ENCODE measurements at places on chromosomes 5 and 9.

DNA sequence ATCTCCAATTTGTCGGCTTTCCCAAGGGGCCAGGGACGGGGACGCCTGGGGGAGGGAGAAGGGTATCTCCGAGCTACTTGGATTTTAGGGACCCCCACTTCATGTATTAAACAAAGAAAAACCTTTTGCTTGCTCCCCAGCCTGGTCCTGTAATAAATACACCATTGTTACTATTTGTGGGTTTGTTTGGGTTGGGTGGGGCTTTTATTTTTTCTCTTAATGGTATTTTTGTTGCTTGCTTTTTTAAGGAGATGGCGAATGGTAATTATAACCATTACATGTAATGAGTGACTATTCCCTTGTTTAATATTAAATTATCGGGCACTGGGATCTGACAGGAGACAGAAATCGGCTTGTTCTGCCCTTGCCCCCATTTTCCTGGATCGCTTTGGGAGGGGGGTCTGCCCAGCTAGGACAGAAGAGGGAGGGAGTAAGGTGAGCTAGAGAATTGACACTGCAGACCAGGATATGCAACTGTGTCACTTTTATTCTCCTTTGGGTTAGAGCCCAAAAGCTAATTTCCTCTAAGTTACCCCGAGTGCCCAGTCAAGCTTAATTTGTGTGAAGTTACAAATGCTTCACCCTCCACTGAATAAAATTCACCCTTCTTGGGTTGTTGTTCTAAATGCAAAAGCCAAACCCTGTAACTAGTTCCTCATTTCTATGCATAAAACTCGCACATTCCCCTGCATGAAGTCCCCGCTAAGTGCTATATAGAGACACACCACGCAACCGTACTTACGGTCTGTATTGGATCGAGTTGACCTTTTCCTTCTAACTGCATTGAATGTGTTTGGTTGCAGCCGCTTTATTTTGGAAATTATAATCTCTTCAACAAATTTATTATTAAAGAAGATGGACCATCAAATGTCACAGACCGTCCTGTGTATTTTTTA, 1.6 kb upstream of the ZNF608 start:
- DNase-seq: no peak

DNA sequence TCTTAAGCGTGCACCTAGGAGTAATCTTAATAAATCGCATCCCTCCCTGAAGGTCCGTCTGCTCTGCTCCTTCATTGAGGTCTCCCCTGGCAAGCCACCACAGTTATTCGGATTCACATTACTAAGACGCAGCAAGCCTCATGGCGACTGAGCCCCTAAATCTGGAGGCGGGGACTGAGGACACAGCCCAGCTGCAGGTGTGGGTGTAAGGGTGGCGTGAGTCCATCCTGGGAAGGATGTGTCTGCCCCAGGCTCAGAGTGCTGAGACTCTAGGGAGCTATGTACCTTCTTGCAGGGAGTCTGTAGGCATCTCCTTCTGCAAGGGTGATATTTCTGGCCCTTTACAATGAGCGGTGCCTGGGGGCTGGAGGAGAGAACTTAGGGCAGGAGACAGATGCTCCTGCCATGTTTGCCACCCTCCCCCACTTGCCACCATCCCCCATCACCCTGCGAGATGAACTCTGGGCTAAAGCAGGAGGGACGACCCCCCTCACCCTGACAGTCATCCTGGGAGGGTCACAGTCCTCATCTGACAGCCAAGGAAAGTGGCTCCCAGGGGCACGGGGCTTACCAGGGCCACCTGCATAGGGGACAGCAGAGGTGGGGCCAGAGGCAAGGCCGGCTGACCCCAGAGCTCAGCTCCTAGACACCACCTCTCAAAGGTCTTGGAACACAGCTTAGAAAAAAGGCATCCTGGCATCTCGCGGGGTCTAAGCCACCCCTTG, 76.4 kb upstream of the FCN1 start:
- no peak for DNase-seq

- peak; percentile 38 for DNase-seq
These were observed 8.8 kb upstream of the TRAF1 start for GRCh38 chr9:120935383-120935857.

DNA sequence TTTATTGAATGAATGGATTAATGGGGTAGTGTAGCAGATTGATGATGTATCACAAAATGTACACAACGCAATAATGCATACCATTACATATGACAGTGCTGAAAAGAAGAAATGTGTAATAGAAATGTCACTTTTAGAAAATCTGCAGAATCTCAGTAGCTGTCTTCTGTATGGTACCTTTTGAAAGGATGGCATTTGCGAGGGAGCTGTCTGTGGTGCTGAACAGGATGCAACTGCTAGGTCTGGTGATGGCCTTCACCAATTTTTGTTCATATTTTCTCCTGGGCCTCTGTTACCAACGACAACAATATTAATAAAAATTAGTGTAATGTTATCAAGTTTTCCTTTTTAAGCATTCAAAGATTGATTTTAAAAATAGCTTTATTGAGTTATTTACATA, 36.2 kb upstream of the OTULIN start:
- peak; percentile 49 for DNase-seq

DNA sequence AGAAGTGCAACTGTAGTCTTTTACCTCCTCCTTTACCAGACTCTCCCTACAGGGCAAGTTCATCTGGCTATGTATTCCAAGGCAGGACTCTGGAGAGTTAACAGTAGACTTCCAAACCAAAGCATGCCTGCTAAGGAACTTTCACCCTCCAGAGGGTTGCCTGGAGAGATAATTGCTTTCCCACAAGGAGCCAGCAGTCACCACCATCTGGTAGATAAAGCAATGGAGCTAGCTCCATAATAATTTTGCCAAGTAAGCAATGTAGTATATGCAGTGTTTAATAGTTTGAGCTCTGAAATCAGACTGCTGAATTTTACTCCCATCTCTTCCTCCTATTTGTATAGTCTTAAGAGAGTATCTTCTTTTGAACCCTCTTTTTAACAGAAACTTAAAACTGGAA, 566.8 kb upstream of the PTGER4 start:
- no peak for DNase-seq

- no peak for DNase-seq
These were observed 1175.5 kb downstream of the DTWD2 start for GRCh38 chr5:117812861-117813260.

- peak; percentile 73 for DNase-seq
These were observed 49.5 kb upstream of the CD180 start for GRCh38 chr5:67246108-67246507.

DNA sequence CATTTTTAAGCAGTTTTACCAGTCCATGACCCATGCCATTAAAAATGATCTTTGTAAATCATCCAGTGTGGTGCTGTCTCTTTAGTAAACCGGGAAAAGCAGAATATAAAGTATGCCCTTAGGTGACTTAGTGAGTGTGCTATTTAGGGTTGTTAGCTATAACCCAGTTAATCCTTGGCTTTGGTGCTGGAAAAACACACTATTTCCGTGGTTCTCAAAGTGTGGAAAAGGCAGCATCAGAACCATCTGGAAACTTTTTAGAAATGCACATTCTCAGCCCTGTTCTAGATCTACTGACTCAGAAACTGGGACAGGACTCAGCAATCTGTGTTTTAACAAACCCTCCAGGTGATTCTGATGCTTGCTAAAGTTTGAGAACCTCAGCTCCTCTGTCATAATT, 123.6 kb upstream of the ZNF608 start:
- DNase-seq: no peak

GRCh38 chr9:80789831-80790230, 899.5 kb downstream of the TLE1 start:
- DNase-seq: no peak

DNA sequence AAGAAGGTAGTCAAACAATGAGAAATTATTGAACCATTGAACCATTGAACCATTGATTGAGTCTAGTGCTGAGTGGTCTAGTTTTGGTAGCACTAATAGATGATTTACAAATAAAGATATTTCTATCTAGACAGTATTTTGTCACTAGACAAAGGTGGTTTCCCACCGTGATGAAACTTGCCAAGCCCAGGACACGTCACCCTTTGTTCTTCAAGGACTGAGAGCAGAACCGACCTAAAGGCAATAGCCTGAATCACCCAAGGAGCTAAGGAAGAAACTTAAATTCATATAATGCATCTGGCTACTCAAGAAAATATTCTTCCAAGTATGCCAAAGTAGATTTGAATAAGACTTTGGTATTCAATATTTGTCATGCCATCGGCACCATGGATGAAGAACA, 103.3 kb downstream of the ESM1 start:
- DNase-seq: no peak

GRCh38 chr5:21398511-21398910, 1410.5 kb upstream of the CDH18 start:
- no peak for DNase-seq

DNA sequence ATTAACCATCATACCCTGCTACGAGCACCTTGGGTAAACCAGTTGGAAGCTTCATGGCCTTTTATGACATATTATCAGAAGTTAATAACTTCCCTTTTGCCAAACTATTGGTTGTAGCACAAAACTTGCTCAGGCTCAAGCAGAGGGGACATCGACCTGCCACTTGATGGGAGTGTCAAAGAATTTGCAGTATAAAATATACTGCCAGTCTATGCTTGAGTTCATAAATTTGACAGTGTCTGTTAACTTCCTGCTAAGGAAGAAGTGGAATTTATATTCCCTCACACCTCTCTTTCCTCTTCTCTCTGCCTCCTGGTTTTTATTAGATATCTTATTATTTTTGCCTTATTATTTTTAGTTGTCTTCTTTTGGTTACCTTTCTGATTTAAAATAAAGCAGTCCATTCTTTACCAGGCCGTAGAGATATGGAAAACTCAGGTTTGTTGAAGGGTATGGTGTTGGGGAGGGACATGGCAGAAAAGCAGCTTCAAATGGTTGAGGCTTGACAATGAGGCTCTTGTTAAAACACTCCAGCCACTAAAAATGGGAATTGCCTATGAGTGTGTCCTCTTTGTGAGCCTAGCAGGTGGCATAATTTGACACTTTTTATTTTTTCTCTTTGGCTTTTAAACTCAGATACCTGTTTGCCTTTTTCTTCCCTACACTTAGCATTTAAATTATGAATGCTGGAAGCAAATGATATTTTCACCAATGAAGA, 298.0 kb downstream of the DOCK8 start:
- no peak for DNase-seq

DNA sequence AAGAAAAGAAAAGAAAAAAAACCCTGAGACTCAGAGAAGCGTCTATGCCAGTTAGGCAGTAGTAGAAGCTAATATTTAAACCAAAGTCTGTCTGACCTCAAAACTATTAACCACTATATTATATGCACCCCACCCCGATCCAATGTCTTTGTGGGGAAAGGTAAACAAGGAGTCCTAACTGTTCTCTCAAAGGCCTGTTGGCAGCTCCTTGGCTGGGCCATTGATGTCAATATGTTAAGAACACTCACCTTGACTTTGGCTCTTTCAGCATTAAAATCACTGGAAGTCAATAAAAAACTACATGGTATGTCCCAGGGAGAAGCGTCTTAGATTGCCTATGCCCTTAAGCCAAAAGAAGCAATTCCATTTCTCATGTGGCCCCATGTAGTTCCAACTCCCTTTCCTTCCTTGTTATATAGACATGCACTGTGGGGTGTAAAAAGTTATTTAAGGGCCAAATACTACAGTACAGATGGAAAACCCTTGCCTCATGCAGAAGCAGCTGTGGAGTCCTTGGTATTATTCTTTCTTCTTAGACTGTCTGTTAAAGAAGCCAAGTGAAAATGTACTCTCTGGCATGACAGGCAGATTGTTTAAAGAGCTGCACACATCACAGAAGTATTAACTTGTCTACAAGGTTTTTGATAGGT, 308.6 kb upstream of the RPS23 start:
- DNase-seq: no peak

GRCh38 chr5:144237851-144238250, 67.2 kb downstream of the KCTD16 start:
- DNase-seq: no peak

DNA sequence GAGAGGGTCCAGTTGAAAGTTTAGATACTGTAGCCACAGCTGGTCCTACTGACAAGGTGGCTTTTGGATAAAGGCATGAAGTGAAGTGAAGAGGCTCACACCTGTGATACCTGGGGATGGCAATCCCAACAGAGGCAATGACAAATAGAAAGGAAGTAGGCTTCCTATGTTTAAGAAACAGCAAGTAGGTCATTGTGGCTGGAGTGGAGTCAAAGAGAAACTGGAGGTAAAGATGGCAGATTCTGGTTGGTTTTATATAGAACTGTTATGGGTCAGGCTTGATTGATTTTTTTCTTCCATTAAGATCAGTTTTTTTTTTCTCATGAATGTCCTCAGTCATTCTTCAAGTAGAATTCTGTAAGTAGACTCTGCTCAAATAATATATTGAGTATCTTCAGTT, 79.5 kb downstream of the ANXA1 start:
- DNase-seq: no peak

DNA sequence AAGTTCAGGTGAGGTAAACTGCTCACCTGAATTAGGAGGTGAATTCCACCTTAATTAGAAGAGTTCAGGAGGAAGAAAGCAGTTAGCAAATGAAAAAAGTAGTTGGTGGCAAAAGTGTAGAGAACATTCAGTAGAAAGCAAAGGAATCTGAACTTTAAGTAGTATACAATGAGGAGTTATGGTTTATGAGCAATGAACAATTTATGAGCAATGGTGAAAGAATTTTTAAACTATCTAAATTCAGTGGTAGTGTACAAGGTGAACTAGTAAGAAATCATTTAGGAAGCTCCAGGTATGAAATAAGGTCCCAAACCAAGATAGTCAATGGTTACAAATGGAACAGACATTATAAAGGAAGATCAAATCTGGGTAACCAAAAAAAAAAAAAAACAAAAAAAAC, 3.1 kb downstream of the CETN3 start:
- no peak for DNase-seq

DNA sequence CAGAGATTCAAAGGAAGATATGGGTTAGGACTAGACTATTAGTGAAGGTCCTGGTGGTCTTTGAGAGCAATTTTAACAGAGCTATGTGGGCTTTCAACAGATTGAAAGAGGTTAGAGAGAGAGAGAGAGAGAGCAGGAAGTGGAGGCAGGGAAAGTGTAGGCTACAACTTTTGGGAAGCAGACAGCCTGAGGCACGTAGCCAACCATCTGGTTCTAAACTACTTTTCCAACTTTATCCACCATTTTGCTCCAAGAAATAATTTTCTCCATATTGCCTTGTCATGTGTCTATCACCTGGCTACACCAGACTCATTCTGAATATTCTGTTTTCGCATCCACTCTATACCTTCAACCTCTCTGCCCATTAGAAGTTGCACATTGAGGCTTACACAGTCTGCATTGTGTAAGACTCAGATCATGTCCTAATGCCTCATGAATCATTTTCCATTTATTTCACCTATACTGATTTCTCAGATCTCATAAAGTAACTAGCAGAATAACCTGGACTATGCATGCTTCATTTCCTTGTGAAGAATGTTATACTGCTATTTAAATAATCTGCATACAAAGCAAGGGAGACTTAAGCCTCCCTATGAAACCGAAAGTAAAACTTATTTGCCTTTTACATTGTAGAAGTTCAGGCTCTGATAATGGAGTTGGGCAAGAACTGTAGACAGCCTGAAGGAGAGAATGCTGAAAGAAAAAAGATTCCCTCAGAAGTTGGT, 235.6 kb downstream of the ELAVL2 start:
- DNase-seq: no peak

GRCh38 chr5:106780355-106780754, 890.4 kb downstream of the EFNA5 start:
- no peak for DNase-seq

- DNase-seq: no peak
These were observed 107.4 kb upstream of the DMAC1 start for GRCh38 chr9:7906783-7907550.

GRCh38 chr9:76651119-76651705, 113.0 kb upstream of the PCA3 start:
- peak; percentile 19 for DNase-seq

- DNase-seq: no peak
These were observed 141.1 kb upstream of the TLE4 start for GRCh38 chr9:79430619-79431018.

Data from CD4-positive, alpha-beta T cell treated with Interleukin-12 subunit alpha and Interleukin-12 subunit beta, for 1 hour (primary cell).